GM13977 (cell line): ENCODE measurements at places on chromosomes 3 and 15.

DNA sequence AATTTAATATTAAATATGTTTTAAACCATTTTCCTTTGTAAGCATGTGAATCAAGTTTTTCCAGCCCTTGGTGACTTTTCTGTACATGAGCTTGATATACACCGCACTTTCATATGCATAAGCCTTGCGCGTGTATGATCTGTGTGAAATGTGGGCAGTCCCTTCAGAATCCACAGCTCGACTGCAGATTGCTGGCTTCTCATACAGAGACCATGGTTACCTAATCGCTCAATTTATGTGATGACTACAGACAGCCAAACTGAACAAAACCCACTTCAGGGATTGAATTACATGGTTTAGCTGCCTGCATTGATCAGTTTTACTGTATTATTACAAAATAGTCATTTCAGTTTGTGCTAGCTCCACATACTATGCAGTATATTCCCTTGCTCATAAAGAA is 212.3 kb upstream of the NECTIN3 start:
- DNase-seq = no peak

GRCh38 chr3:52247409-52248164 is 2.0 kb downstream of the PPM1M start:
- peak; percentile 23 for DNase-seq

- peak; percentile 92 for DNase-seq
Observed at GRCh38 chr3:14144423-14145075, 19.7 kb downstream of the TMEM43 start.

DNA sequence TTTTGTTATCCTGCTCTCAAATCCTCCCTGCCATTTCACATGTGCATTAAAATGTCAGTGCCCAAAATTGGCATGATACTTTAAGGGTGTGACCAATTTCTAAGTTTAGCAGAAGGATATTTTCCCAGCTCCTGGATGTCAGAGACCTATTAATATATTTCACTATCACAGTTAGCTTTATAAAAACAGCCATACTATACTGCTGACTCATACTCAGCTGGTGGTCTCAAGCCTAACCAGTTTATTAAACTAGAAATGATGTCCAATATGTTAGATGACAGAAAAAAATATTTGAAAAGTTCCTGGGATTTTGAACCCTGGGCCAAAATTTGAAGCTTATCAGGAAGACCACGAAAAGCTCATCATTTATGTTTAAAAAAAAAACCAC is 60.9 kb upstream of the ZNF280D start:
- DNase-seq = no peak

- DNase-seq = no peak
Observed at GRCh38 chr3:159947220-159947619, 41.4 kb upstream of the IL12A start.

- DNase-seq = no peak
Observed at GRCh38 chr15:61344293-61344692, 115.2 kb upstream of the RORA start.
